Forelimb muscle (tissue), 1 donor: ENCODE measurements at places on chromosomes 1 and 21.

DNA sequence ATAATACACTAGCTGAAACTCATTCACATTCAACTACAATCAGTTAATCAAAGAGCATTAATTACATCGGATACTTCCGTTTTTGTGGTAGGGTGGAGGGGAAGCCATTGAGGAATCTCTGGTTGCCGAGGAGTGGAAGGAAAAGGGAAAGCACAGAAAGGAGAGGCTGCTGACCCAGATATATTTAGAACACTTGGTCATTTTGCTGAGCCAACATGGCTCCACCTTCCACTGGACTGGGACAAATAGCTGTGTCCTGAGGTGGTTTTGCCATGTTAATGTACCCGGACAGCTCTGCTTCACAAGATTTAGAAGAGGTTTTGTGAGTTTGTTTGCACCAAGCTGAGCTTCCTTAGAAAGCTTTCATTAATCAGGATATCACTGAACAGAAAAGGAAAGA lies 26.2 kb downstream of the ASTN1 start:
- no peak for DNase-seq

- no peak for DNase-seq
These were observed 36.3 kb downstream of the GLMN start for GRCh38 chr1:92262516-92262915.

GRCh38 chr1:225653463-225654276 lies 747 bp upstream of the ENAH start:
- DNase-seq, result no peak

- no peak for DNase-seq
These were observed 544.7 kb downstream of the NPHP4 start for GRCh38 chr1:5447503-5447960.

- DNase-seq, result no peak
These were observed 531 bp upstream of the HMGN2 start for GRCh38 chr1:26471498-26472319.

DNA sequence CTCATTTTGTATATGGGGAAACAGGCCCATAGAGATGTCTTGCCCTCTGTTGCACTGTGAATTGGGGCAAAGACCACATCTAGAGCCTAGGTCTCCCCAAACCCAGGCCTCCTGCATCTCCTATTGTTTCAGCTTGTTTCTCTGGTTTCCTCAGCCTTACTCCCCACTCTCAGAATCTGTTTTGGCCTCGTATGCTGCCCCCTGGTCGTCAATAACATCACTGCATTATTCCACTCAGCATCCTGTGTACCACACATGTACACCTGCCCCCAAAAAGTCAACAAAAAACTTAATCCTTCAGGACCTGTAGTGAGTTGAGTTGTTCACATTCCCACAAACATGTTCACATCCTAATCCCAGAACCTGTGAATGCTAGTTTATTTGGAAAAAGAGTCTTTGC lies 184.8 kb downstream of the BRINP2 start:
- no peak for DNase-seq

DNA sequence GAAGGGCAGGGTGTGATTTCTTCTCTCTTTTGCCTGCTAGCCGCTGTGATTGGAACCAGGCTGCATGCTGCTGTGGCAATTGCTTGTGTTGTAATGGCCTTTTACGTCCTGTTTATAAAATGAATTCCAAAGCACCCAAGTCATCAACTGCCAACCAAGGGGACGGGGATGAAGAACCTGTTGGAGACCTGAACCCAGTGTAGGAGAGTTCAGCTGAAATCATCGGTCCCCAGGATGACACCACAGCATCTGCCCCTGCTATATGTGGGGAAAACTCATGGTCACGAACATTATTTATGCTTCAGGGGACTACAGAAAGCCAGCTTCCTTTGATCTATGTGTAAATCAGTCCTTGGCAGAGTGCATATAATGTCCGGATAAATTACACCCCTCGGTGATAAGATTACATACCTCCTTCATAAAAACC lies 3.8 kb downstream of the TMEM167B start:
- no peak for DNase-seq

GRCh38 chr1:178639326-178639725 lies 85.7 kb upstream of the RALGPS2 start:
- DNase-seq, result no peak

GRCh38 chr1:15042866-15043265 lies 110.7 kb upstream of the TMEM51 start:
- DNase-seq, result no peak

GRCh38 chr1:10782491-10783244 lies 13.8 kb downstream of the CASZ1 start:
- no peak for DNase-seq

DNA sequence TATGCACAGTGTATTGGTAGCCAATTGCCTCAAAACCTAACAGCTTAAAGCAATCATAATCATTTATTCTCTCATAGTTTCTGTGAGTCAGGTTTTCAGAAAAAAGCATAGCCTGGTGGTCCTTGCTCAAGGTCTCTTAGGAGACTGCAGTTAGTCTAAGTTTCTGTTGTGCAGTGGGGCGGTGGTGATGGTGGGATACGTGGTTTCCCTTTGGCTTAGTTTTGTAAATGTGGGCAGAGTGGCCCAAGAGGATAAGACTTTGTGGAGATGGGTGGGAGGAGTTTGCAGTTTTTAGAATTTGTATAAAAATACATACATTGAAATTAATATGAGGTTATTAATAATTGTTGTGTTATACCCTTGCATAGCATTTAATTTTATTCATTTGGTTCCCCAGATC lies 68.6 kb downstream of the NOS1AP start:
- DNase-seq, result no peak

GRCh38 chr1:30461640-30462039 lies 261.7 kb downstream of the MATN1 start:
- DNase-seq, result no peak

- no peak for DNase-seq
These were observed 7.1 kb upstream of the KIF14 start for GRCh38 chr1:200627575-200628222.

DNA sequence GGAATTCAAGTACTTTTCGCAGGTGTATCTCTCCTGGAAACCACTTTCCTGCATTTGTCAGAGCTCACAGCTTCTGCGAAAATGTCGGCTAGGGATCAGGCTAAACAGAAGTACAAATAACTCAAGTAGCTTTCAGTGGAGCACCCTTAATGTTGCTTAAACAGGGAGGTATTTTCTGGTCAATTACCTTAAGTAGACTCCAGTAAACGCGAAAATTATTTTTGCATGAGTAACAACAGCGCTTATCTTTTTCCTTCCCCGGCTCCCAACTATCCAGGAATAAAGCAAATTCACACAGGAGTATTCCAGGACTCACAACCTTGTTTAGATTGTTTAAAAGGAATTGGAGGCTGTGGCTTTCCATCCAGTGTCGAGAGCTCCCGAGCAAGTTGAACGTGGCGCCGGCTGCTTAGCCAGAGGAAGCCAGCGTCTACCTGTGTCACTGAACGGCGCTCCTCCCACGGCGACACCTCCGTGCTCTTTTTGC lies 7.3 kb upstream of the SIM2 start:
- no peak for DNase-seq

- DNase-seq, result no peak
These were observed 261.2 kb downstream of the S1PR1 start for GRCh38 chr1:101497881-101498559.

DNA sequence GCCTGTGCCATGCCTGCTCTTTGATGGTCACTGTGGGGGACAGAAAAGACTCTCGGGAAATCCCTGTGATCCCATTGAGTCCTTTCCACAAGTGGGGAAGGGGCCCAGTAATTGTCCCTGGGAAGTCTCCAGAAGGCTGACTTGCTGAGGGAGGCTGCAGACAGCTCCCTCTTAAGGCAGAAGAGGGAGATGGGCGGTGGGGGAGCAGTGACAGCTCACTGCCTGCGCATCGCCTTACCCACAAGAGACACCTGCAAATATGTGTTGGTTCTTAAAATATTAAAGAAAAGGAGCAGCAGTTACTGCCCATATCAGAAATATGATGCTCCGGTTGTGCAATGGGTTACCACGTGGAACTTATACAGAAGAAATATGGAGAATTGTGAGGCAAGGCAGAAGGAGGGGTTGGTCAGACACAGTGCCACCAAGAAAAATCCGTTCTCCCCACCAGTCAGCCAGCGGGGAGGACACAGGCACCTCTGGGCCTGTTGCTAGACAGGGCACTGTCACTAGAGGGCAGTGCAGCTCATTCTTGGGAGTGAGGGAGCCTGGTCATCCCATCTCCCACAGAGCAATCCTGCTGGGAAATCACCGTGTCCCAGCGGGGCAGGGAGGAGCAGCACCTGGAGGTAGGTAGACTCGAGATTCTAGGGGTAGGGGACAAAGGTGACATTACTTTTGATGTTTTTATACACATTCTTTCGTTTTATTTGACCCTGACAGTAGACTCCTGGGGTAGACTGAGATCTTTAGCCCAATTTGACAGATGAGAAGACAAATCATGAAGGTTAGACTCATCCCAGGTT lies 6.9 kb upstream of the CAMK1G start:
- DNase-seq, result no peak
